BJ (cell line): ENCODE measurements at places on chromosomes 11 and 22. TPM values are rescaled to one million over a fixed set of nuclear protein-coding genes. Genes with fewer than 3 reads are reported as not detected.

The CARD18 gene
- not detected in 2 replicates for polyA plus RNA-seq

The GRAMD1B gene
- 8.7 and 11.7 TPM in 2 replicates for polyA plus RNA-seq

- DNase-seq = no peak
Observed at GRCh38 chr22:25554238-25554671, 10.2 kb upstream of the GRK3 start.

GRCh38 chr11:90134478-90135003 is at the start of gene NAALAD2:
TSS of gene NAALAD2 (plus strand) at chr11:90134663. CDS start at chr11:90134759, 96 bp downstream.
- no peak for DNase-seq

DNA sequence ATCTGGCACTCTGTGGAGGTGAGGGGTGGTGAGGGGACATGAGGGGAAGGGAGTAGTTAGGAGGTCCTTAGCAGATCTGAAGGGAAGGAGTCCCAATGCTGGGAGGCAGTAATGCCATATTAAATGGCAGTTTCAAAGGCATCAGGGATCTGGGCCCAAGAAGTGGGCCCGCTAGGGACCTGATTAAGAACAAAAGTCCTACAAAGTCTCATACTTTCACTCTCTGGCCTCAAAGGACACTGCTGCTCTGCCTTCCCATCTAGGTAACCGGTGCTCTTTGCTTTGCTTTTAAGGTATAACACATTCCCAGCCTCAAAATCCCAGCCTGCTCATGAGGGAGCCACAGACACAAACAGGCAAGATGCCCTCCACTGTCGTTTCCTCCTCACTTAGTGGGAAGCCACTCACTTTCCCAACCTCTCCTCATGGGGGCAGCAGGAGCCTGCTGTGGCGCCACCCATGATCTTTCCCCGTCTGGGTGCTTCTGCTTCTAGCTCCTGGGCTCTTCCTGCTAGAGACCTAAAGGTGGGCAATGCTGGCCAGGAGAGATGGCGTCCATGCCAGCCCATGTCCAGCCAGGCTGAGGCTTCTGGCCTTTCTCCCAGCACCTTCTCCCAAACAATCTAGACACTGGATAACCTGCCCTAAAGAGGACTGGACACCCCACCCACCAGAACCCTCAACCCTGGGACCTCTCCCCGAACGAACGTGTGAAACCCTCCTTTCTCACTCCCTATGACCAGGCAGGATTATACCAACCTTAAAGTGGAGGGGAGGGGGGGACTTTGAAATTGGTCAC is 68.3 kb downstream of the PLEKHA7 start:
- DNase-seq = no peak

The OR52A1 gene
- not detected in 2 replicates for polyA plus RNA-seq

GRCh38 chr22:50060441-50061140 is 2.5 kb upstream of the TTLL8 start:
- no peak for DNase-seq

The GAL gene
- polyA plus RNA-seq = 2.8 and 3.0 TPM in 2 replicates

GRCh38 chr11:93032580-93032979 is 63.1 kb downstream of the MTNR1B start:
- DNase-seq = no peak

GRCh38 chr11:110297076-110297725 is 787 bp upstream of the RDX start:
- DNase-seq = no peak

GRCh38 chr11:69972351-69972802 is 105.7 kb upstream of the ANO1 start:
- DNase-seq = no peak

The SF3B2 gene
- polyA plus RNA-seq = 70.3 and 82.7 TPM in 2 replicates

The IL18 gene
- polyA plus RNA-seq = 1.5 and 2.7 TPM in 2 replicates
